Stimulated activated CD4-positive, alpha-beta T cell treated with anti-CD3 and anti-CD28 coated beads, Interleukin-1b, Interleukin-23, amount 100 ng/mL, for 24 hours (primary cell): ENCODE measurements at places on chromosomes 4 and X.

GRCh38 chr4:113553082-113553481 lies 208.5 kb downstream of the CAMK2D start:
- no peak for DNase-seq

DNA sequence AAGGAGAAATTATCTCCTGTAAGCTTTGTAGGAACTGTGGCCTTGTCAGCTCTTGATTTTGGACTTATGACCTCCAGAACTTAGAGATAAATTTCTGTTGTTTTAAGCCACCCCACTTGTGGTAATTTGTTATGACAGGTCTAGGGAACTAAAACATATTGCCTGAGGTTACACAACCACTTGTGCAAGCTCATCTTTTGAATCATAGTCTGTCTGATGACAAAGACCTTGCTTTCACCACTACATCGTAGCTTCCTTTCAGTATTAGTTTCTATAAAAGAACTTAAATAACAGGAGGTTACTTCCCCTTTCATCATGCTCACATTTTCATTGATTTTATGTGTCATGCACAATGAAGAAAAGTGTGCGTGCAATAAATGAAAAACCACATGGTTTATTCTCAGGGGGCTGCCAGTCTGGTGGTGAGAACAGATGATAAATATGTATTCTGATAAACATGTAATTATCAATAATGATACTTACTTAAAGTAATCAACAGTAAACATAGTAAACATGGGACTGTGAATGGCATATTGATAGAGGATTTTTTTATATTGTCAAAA lies 690.0 kb upstream of the HS3ST1 start:
- no peak for DNase-seq

DNA sequence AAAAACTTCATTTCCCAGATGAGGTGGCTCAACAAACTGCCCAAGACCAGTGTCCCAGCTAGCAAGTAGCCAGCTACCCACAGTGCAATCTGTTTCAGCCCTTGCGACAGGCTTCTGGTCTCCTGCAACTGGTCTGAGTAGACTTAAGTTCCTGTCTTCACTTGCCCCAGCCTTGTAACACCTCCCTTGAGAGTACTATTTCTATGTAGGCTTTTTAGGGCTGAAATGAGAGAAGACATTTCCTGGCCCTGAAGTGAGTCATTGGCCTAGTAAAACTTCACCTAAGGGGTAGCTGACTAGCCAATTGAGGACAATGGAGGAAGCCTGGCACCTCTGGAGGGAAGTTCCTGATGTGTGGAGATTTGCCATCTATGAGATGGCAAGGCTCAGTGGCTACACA lies 80.1 kb upstream of the STIM2 start:
- DNase-seq: no peak

- DNase-seq: no peak
Observed at GRCh38 chrX:108573136-108573535, 133.5 kb downstream of the COL4A5 start.

GRCh38 chr4:117704721-117705120 lies 329.6 kb upstream of the NDST3 start:
- no peak for DNase-seq

DNA sequence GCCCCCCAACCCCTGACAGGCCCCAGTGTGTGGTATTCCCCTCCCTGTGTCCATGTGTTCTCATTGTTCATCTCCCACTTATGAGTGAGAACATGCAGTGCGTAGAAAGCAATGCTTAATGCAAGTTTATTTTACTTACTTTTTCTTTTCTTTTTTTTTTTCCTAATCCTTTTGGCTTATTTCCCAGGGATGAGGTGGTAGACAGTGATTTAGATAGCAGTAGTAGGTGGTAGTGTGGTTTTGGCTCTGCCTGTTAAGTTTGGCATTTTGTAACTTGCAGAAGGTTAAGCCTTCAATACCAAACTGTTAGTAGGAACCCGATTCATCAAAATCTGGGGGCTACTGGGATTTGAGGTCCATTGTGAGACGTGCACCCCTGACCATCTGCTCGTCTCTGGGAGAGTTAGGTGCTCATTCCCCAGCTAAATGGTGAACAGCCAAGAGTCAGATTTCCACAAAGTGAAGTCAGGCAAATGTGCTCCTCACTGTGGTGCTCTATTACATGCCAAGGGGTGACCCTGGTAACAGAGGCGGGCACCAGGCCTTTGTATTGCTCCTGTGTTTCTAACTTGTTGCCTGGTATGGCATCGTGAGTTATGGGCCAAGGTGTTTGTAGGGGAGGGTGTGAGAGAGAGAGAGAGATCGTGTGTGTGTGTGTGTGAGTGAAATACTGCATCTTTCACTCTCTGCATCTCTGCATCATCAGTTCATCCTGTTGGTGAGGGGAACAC lies 70.3 kb downstream of the PHOX2B start:
- DNase-seq: no peak

GRCh38 chr4:129345609-129346008 lies 249.7 kb downstream of the C4orf33 start:
- no peak for DNase-seq

GRCh38 chr4:86416081-86416480 lies 56.2 kb upstream of the MAPK10 start:
- DNase-seq: no peak

DNA sequence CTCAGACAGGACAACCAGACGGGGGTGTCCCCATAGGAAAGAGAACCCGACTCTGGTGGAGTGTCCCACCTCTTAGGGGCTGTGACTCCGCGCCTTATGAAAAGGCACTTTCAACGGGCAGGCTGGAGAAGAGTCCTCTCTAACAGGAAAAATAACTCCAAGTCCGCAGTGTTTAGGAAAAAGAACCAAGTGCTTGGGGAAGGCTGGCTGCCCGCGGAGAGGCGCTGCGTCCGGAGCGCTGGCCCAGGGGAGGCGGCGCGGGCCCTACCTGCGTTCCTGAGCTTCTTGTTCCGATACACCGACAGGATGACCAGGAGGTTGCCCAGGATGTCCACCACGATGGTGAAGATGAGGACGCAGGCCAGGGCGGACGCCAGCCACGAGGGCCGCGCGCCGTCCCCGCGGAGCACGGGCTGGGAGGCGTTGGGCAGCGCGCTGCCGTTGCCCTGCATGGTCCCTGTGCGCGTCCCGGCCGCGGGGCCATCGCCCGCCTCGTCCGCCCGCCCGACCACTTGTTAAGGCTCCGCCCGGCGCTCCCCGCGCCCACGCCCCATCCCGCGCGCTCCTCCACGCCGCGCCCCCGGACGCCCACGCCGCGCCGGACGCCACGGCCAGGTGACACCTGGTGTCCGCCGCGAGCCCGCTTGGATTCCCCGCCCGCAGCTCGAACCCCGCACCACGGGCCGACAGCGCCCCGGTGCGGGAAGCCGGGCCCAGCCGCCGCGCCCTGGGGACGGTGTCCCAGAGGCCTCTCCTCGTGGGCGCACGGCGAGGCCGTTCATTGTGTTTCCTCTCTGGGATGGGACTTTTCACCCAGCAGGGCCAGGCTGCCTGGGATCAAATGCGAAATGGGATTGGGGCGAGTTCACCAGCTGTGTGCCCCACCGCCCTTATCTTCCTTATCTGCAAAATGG lies at the start of gene MTNR1A:
TSS of gene MTNR1A (minus strand) at position 654 of the 914 bp plus-strand sequence. CDS start at position 452, 202 bp downstream.
- DNase-seq: no peak

- DNase-seq: no peak
Observed at GRCh38 chr4:63620271-63620670, 789.0 kb downstream of the TECRL start.

GRCh38 chr4:1756079-1756478 lies 34.8 kb downstream of the TACC3 start:
- DNase-seq: no peak

DNA sequence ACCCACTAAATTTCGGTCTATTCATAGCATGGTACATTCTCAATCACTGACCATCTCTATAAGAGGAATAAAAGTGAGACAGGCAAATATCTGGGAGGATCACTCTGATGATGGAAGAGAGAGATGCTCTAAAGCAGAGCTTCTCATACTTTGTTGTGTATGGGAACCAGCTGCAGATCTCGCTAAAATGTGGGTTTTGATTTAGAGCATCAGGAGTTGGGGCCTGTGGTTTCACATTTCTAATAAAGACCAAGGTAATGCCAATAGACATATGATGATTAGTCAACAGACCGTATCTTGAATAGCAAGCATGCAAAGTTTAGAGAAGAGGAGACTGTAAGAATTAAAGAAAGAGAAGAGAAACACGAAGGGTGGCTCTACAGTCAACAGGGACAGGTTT lies 107.4 kb upstream of the FTHL17 start:
- no peak for DNase-seq

DNA sequence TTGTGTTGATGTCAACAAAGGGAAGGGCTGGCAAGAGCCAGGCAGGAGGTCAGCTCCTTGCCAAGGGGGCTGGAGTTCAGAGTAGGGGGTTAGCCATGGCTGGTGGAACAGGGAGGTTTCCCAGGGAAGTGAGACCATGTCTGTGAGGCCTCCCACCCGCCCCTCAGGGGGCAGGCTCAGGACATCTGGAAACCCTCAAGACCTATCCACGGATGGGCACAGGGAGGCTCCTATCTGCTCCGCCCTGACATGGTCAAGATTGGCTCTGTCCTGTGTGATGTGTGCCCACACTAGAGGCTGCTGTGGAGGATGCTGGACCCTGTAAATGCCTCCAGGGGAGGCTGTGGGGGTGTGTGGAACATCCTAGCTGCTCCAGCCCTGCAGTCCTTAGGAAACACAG lies 8.0 kb upstream of the TMEM185A start:
- DNase-seq: no peak

- DNase-seq: no peak
Observed at GRCh38 chrX:42466332-42467046, 311.5 kb downstream of the PPP1R2C start.

GRCh38 chr4:113539408-113539807 lies 222.1 kb downstream of the CAMK2D start:
- DNase-seq: no peak
